ENCODE measurements at places on chromosomes 5 and 9.

- no peak for DNase-seq
Measured at GRCh38 chr5:158792976-158793375, 306.7 kb downstream of the EBF1 start.

- no peak for DNase-seq
Measured at GRCh38 chr5:153671653-153672346, 181.3 kb downstream of the GRIA1 start.

DNA sequence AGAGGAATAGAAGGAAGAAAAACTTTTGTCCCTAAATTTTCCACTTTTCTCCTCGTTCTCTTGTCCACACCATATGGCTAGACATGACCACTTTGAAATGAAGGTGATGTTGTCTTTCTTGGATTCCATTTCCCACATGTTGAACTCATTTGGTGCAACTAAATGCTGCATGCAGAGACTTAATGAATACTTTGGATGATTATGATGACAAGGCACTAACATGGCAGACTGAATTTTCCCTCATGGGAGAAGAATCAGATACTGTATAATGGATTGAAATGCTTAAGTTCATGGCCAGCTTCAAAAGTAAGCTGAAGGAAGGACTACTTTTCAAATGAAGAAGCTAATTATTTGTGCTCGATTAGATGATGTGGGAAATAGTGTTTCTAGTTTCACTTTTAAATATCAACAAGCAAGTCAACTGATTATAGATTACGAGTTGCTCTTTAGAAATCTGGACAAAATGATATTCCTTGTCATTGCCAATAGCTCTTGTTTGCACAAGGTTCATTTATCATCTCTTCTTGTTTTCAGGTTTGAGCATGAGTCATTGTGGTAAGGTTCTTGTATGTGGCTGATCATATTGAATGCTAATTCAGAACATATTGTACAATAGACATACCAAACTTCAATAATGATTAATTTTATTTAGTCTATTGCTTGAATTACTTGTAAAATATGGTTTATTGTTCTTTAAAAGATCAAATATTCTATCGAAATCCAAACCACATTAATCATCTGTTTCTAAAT, 501.3 kb upstream of the FTMT start:
- DNase-seq, result no peak

- DNase-seq, result no peak
Measured at GRCh38 chr9:36903541-36904435, 130.3 kb downstream of the PAX5 start.

GRCh38 chr5:168438349-168438748, 47.9 kb upstream of the RARS1 start:
- no peak for DNase-seq

DNA sequence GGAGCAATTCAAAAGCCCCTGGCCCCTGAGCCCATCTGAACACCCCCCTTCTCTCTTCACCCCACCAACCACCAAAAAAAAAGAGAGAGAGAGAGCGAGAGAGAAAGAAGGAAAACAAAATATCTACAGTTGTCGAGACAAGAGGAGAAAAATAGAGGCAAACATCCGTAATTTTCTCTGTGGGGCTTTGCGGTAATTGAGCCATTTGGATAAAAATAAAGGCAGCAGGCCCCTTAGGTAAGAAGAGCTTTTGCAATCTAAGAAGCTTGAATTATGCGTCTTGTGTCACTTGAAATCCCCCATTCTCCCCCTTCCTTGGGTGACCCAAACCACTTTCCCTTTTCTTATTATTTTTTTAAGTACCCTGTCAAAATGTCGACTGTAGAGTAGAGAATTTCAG, 35.5 kb upstream of the FUBP3 start:
- no peak for DNase-seq

DNA sequence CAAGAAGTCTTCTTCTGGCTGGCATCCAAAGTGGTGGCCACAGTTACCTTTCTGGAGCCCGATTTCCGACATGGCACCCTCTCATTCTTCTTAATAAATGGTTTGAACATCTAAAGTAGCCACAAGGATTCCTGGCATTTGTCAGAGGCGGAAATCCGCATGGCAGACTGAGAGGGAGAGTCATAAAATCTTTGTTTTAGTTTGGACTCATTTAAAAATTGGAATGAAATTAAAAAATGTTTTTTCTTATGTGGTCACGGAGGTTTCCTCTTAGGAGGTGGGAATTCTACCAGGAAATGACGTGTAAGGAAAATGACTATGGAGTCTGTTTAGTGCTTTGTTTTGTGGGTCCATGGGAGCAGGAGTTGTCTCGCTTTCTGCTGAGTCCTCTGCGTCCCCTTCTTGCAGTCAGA, 133.0 kb upstream of the PTCH1 start:
- no peak for DNase-seq
